IMR-90 (cell line): ENCODE measurements at places on chromosomes 5 and 9.

DNA sequence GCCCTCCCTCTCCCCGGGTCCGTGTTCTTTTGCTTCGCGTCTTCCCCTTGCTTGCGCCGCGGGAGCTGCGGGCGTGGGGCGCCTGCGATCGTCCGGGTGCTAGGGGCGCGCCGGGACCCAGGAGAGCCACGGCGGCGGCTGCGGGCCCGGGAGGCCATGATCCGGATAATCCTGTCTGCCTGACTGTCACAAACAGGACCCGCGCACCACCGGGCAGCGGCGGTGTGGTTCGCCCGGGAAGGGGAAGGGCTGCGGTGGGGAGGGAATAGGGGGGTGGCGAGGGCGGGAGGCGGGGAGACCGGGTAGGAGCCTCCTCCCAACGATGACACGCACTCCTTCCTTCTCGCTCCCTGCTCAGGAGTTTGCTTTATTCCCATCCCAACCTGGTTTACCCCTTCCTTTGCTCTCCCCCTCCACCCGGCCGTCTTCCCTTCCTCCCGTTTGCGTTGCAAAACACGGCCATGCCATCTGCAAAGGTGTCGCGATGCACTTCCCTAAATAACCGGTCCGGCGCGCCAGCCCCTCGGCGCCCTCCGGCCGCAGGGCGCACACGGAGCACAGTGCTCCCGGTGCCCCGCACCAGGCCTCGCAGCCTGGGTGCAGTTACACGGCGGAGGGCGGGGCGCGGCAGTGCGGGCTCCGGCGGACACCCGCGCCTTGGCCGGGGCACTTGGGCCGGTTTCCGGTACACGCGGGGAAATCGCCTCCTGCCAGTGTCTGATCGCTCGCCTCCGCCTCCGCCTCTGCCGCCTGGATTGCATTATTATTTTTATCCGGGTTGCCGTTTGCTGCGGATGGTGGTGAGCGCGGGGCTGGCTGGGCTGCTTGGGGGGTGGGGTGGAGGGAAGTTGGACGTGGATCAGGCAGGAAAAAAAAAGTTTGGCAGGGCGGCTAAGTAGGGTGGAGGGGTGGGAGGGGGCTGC, 1.5 kb downstream of the SMARCA2 start:
- DNase-seq, result peak; percentile 63

DNA sequence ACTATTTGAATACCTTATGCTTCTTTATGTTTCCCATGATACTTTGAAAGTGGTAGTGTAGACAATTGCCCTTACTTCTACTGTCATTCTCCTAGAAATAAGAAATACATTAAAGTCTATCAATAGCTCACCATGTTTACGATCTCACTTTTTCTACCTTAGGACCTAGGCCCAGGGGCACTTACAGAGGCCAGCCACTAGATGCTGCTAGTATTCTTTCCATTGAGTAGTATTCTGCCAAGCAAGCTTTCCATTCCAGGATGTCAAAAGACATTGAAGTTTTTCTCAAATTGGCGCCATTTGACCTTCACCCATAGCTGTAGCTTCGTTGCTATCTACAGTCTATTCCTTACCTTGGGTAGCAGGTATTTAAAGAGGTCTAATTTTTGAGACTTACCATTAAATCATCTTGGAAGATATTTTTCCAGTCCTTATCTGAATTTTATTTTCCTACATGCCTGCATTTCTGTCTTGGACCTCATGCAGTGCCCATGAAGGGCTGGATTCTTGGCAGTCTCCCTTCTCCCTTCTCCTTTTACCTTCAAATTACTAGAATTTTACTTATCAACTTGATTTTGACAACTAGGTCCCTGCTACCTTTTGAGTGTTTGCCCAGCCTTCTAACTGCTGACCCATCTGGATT, 246.0 kb upstream of the NUDT12 start:
- DNase-seq, result peak; percentile 50

DNA sequence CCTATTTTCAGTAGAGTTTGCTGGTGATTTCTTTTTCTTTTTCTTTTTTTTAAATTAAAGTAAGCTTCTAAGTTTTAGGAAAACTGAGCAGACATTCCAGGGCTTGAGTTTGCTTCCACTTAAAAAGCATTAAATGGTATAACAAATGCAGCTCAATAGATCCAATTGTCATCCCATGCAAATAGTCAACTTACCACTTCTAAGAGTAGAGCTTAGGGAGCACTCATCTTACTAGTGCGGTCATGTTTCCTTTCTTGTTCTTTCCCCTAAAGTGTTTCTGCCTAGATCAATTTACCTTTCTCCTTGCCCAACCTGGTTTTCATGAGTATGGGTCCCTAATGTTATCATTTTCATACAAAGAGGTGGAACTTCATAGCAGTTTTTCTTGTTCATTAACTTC, 13.0 kb upstream of the CEP120 start:
- no peak for DNase-seq

- DNase-seq, result no peak
Observed at GRCh38 chr5:87155106-87155505, 112.6 kb upstream of the RASA1 start.

GRCh38 chr5:89435347-89435746, 552.4 kb upstream of the MEF2C start:
- DNase-seq, result no peak

- no peak for DNase-seq
Observed at GRCh38 chr9:133199648-133200321, 9.3 kb downstream of the OBP2B start.

- no peak for DNase-seq
Observed at GRCh38 chr5:2735996-2736395, 15.5 kb downstream of the IRX2 start.

- DNase-seq, result no peak
Observed at GRCh38 chr9:36143245-36143641, 6.7 kb downstream of the GLIPR2 start.

DNA sequence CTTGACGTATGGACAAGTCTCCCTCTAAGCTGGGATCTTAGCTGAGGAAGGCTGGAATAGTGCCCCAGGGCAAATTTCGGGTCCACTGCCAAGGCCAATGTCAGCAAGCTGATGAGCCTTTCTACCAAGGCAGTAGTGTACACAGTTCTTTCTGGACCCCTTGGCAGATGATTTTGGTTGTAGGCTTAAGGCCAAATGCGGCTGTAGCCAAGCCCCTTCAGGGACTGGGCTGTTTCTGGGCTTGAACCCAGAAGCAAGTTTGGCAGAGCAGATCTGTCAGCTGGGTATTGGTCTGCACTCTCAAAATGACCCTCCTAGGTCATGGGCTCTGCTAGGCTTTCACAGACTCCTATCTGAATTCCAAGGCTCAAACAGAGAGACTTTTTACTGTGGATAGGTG, 121.6 kb downstream of the ADAMTSL1 start:
- DNase-seq, result no peak

GRCh38 chr9:136280535-136281315, 23.2 kb downstream of the CCDC187 start:
- DNase-seq, result no peak

DNA sequence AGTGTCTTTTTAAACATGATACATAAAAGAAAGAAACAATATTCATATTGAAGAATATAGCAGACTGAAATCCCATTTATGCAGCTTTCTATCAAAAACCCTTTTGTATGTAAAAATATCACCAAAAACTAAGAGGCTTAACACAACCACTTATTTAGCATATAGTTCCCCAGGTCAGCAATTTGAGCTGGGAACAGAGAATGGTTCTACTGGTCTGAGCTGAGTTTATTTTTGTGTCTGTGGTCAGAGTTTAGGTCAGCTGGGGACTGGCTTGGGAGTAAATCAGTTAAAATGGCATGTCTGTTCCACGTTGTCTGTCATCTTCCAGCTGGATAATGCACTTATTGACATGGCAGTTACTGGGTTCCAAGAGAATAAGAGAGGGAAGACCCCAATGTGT, 165.0 kb downstream of the TMEM232 start:
- DNase-seq, result no peak

GRCh38 chr9:38202336-38202938, 133.4 kb upstream of the SHB start:
- no peak for DNase-seq

DNA sequence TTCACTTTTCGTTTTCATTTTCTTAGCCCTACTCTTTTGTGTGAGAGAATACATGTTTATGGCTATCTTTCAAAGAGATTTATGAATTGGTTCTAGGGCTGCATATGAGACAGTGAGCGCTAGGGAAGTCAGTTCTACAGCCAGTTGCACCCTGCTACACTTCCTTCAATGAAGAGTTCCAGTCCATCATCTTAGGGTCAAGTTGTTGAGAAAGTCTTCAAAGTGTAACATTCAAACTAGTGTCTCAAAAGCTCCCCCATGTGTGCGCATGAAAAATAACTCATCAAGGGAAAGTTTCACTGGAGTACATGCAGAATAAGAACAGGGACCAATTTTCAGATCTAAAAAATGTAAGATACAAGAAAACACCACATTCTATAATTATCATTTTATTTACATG, 317.2 kb downstream of the DEPDC1B start:
- DNase-seq, result peak; percentile 20

DNA sequence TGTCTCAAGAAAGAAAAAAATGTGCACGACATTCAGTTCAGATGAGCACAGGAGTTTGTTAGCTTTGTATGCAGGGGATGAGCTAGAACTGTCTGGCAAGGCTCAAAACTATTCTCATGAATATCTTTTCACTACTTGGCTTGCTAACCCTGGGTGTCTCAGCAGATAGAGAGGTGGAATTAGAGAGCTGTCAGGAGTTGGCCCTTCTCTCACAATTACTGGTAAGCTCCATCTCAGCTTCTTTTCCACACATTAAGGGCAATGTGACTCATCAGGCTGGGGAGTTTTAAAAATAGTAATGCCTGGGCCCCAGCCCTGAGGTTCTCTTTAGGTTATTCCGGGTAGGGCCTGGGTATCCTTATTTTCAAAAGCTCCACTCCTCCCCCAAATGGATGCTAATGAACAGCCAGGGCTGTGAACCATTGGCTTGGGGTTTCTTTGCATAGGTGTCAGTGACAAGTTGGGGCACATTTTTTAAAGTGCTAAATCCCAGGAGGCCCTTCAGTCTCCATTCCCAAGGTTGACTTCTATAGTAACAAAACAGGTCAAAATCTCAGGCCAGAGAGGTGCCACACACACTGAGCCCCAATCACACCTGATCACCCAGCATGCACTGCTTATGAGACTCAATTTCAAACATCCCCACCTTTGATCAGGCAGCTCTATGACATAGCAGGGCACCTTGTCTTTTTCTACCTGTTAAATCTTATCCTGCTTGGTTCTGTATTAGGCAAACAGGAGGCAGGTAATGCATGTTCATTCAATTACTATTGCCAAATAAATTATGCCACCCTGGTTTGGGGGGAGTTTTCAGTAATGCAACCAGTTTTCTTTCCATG, 239.7 kb upstream of the DAP start:
- no peak for DNase-seq

- peak; percentile 50 for DNase-seq
Observed at GRCh38 chr9:76369583-76369982, 24.6 kb downstream of the RFK start.

GRCh38 chr9:27212621-27213020, 84.3 kb downstream of the EQTN start:
- DNase-seq, result no peak

GRCh38 chr5:34923694-34924461, 5.5 kb upstream of the DNAJC21 start:
- peak; percentile 94 for DNase-seq

DNA sequence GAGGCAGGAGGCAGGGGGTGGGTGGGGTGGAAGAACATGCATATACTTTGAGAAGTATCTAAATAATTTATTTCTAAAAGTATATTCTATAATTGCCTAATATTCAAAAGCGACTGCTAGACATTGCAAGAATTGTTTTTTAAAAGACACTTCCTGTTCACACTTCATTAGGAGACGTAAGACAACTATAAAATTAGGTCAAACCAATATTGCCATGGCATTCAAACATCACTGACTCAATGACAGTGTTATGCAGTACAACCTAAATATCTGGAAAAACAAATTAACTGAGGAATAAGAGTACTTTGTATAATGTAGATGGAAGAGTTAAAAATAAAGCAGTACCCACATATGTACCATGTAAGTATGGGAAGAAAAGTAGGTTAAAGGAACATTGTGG, 4.5 kb downstream of the CCNH start:
- no peak for DNase-seq

DNA sequence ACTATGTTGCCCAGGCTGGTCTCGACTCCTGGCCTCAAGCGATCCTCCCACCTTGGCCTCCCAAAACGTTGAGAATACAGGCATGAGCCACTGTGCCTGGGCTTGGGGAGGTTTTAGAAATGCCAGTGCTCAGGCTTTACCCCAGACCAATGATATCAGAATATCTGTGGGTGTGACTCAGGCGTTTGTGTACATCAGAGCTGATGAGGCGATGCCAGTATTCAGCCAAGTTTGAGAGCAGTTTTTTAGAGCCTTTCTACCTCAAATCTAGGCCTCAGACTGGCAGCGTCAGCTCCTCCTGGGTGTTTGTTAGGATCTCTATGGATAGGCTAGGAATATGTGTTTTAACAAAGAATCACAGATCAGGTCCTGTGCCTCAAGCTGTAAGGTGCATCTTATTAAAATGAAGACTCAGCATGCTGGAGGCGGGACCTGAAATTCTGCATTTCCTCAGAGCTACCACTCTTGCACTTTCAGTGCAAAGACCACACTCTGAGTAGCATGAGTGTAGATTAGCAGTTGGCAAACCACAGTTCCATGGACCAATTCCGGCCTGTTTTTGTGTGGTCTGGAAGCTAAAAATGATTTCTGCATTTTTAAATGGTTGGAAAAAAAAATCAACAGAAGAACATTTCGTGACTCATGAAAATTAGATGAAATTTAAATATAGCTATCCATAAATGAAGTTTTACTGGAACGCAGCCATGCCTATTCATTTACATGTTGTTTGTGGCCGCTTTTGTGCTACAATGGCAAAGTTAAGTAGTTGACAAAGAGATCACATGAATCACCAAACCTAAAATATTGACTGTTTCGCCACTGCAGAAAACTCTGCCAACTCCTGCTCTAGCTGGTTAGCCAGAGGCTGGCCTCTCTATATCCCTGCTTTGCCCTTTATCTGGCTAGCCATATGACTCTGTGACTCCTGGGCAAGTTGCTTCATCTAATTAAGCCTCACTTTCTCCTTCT, 92.2 kb downstream of the KLF4 start:
- peak; percentile 37 for DNase-seq

DNA sequence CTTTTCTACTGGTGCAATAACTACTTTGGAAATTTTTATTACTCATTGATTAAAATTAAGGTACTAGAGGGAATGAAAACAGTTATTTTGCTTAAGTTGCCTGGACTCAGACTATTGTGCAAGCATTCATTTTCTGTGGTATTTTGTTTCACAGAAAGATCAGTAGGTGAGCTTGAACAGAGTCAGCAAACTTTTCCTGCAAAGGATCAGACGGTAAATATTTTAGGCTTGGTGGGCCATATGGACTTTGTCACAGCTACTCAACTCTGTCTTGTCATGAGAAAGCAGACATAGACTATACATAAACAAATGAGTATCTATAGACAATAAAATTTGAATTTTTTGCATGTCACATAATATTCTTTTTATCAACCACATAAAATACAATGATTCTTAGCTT, 1036.4 kb downstream of the NR2F1-AS1 start:
- peak; percentile 82 for DNase-seq

DNA sequence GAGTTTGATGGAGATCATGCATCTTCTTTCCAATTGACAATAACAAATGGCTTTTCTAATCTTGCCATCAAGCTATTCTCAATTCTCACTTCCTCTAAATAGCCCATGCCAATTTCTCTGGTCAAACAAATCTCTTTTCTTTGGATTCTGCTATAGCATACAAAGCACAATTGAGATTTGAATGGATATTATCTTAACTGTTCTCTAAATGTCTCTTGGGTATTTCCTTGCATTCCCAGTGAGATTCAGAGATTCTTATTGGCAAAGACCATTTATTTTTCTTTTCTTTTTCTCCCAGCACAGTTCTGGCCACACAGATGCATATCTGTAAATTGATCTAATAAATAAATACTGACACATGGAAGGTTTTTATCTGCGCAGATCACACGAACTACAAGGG, at the start of gene OR1N2:
Gene OR1N2 (plus strand): TSS at position 301 of the 400 bp plus-strand sequence. CDS start 100 bp downstream, outside the sequence.
- DNase-seq, result no peak
